ENCODE measurements at places on chromosomes 13 and 19. TPM values are rescaled to one million over a fixed set of nuclear protein-coding genes. Genes with fewer than 3 reads are reported as not detected.

The ZNF98 gene
- polyA plus RNA-seq, result 4.6 TPM

The MUC16 gene
- polyA plus RNA-seq, result 0.01 TPM

The LENG9 gene
- 1.4 TPM for polyA plus RNA-seq

- no peak for DNase-seq
These were observed 867.1 kb downstream of the UQCRFS1 start for GRCh38 chr19:28345811-28346210.

- DNase-seq, result no peak
These were observed 40.8 kb downstream of the CHST8 start for GRCh38 chr19:33662391-33663092.

GRCh38 chr13:66556306-66556705, 673.8 kb downstream of the PCDH9 start:
- no peak for DNase-seq

DNA sequence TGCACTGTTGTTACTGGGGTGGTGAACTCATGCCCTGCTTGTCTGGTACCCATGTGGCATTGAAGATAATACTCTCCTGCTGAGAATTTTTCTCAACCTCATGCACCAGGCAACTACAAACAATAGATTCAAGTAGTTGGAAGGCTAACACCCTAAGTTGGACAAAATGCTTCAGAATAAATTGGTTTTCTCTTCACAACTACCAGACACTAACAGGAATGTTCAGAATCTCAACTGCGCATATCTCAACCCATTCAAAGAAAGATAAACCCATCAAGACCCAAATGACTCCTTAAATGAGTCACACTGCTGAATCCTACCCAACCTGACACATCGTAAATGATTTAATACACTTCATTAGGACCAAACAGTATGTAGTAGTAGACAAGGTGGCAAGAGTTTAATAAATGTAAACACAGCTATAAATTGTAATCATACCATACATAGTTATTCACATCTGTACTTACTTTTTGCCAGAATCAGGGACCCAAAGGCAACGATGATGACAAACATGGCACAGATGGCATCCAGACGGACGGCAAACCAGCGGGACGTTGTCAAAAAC, 227.4 kb downstream of the ABCC4 start:
- no peak for DNase-seq

DNA sequence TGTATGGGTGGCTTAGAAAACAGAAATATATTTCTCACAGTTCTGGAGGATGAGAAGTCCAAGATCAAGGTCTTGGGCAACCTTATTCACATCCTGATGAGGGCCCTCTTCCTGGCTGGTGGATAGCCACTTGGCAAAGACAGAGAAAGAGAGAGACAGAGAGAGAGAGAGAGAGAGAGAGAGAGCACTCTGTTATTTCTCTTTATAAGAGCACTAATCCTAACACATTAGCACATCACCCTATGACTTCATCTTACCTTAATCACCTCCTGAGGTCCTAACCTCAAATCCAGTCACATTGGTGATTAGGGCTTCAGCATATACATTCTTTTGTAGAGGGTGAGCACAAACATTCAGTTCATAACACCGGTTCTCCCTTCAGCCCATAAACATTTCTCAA, 430.3 kb downstream of the EFNB2 start:
- DNase-seq, result no peak

- DNase-seq, result peak; percentile 83
These were observed 218.0 kb upstream of the SERP2 start for GRCh38 chr13:44155422-44156293.

- no peak for DNase-seq
These were observed 432.6 kb downstream of the ZNF536 start for GRCh38 chr19:30804751-30805150.

DNA sequence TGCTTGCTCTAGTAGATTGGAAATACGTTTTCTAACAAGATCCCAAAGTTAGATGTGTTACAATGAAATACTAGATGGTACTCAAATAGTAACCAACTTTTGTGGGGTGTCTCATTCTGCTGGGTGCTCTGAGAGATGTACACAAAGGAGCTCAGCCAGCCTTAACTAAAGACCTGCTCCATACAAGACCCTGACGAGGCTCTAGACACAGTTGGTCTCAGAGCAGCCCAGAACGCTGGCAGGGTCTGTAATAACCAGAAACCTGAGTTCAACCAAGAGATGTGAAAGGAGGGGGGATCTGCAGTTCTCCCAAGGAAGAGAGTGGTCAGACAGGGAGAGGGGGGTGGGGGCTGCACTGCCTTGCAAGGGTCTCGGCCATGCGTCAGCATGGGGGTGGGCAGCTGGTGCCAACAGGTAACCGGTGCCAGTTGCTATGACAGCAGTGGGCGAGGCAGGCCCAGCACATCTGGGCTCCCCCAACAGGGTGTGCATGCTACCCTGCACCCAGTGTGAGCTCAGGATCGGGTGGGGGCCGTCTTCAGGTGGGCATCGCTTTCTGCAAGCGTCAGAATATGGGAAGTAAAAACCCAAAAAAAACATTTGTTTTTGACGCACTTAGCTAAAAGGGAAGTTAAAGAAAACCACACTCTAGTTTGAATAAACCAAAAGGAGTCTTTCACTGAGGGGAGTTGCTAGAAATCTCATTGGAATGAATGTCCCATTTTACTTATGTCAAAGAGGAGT, 68.0 kb upstream of the GPR183 start:
- DNase-seq, result no peak

DNA sequence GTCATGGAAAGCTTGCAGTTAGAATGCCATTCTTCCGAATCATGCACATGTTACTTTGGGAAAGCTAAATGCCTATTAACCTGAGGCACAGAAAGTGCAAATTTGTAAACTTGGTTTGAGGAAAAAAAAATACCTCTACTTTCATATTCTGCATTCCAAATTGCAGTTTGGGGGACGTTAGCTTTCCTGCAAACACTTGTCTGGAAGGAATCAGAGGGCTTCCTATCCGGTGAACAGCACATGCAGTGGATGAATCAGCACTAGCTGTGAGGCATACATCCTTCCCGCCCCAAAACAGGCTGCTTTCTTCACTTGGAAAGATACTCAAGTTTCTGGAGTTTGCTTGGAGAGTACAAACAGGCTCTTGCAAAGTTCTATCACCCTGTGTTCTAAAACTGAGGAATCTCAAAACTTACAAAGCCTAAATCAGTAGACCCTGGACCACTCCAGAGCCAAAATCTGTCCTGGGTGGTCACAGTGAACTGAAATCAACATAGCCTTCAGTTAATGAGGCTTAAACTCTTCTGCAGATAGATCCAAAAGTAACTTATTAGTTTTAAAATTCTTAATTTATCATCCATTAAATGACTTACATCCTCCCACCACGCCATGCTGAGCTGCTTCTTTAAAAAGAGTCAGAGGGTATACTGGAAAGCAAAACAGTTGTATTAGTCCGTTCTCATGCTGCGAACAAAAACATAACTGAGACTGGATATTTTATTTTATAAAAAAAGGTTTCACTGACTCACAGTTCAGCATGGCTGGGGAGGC, 802.3 kb upstream of the ARGLU1 start:
- DNase-seq, result peak; percentile 17
